ENCODE measurements at places on chromosomes 5 and 9.

- DNase-seq: no peak
Observed at GRCh38 chr5:1213508-1214162, 11.5 kb upstream of the SLC6A18 start.

DNA sequence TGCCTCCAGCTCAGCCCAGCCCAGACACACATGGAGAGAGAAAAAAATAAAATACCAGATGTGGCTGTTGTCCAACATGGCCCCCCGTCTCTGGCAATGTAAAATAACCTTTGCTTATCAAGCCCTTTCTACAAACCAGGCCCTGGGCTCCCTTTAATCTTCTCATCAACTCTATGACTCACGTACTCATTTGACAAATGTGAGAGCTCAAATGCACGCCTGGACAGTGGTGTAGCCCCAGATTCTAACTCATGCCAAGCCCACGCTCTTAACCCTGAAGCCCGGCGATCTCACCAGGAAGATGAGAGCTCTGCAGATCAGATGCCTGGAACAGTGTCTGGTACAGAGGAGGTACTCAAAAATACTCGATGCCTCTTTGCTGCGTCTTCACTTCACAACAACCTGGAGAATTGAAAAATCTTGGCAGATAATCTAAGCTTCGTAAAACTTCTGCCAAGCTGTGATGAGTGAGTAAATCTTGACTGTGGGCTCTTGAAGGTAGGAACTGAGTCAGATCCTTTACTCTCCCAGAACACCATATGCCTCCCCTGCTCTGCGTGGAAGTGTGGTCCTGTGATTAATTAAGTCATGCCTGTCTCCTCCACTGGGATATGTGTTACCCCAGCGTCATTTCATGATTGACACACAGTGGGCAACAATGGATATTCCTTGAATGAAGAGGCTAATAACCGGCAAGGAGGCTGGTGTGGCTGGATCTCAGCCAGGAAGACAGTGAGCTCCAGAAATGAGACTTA lies 102.0 kb upstream of the FSTL4 start:
- no peak for DNase-seq

- no peak for DNase-seq
Observed at GRCh38 chr5:75847561-75848021, 130.4 kb upstream of the POC5 start.

DNA sequence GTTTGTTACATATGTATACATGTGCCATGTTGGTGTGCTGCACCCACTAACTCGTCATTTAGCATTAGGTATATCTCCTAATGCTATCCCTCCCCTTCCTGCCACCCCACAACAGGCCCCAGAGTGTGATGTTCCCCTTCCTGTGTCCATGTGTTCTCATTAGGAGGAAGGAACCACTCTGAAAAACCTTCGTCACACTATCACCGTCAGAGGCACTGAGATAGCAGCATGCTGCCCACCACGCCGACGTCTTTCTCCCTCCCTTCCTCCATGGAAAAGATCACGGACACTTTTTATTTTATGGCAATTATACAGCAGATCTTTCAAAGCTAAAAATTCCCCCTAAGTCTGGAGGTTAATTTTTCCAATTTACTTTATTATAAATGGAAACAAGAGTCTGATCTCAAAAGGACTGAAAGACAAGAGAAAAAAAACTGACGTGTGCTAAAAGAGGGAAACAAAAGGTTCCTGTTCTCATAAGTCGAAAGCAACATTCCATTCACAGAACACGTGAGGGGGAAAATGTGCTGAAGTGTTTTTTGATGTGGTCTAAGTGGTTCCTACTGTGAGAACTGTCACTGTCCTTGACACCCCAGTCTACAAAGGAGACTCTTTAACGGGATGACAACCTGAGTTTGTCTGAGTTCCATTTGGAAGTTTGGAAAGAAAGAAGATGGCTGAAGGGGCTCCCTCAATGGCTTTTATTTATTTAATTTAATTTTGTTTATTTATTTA lies 339.7 kb upstream of the IRX2 start:
- DNase-seq: no peak

All from effector CD4-positive, alpha-beta T cell (primary cell).